AG08396 (cell line): ENCODE measurements at places on chromosomes 12 and 14.

- DNase-seq: no peak
These were observed 37.6 kb upstream of the ARHGAP5 start for GRCh38 chr14:32039401-32040030.

GRCh38 chr12:20150835-20151422 lies 217.4 kb upstream of the PDE3A start:
- no peak for DNase-seq

GRCh38 chr14:74244115-74244514 lies 4.9 kb downstream of the VSX2 start:
- no peak for DNase-seq

DNA sequence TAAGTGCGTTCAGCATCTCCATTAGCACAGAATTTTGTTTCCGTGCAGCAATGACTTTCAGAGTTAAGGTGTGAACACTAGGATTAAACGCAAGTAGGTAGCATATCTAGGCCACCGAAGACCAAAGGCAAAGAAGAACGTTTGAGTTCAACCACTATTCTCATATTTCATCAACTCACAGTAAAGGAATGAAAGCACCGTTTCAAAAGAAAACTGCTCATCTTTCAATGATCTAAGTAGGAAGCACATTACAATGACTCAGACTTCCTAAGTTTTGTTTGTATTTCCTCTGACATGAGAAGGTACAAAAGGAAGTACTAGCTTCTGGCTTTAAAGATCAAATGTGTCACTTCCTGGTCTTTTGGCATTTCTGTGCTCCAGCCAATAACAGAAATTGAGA lies 57.6 kb downstream of the ACADS start:
- peak; percentile 29 for DNase-seq

DNA sequence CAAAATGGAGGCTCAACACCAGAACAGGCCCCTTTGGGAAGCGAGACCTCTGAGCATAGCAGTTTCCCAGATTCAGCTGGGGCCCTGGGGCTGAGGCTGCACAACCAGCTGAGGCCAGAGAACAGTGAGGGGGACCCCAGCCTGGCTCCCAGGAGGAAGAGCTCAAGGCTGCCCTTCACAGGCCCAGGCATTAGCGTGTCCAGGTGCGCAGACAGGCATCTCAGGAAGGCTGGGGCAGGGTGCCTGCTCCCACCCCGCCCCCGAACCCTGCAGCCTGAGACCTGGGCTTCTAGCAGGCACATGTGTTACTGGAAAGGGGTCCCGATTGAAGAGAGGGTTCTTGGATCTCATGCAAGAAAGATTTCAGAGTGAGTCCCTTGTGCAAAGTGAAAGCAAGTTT lies 27.2 kb downstream of the CALM1 start:
- no peak for DNase-seq

GRCh38 chr14:49250109-49250508 lies 336.1 kb downstream of the RPS29 start:
- no peak for DNase-seq

DNA sequence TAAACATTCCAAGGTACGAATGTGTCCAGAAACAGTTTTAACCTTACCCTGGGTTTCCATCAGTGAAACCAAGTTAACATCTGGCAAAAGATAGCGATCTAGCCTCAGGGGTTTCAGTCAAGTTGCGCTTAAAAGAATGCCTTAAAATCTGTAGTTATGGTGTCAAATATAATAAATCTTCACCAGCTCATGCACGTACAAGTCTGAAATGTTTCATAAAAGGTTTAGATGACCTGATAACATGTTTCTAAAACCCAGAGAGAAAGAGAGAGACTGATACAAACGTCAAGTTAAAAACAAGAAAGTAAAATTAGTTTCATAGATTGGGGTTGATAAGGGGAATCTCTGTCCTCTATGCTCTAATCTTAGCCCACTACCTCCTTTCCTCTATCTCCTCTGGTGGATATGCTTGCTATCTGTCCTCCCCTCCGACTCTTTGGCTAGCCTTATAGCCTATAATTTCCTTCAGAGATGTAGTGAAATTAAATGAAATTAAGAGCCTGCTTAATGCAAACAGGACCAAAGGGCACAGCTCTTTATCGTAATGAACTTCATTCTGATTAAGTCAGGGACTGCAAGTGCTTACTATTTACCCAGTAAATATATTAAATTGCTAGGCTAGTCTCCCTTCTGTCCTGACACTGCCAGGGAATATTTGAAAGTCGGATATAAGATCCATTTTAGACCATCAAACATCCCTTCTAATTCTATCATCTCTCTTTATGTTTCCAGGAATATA lies 18.4 kb upstream of the FOS start:
- no peak for DNase-seq

GRCh38 chr12:110649341-110649847 lies 35.5 kb downstream of the TCTN1 start:
- no peak for DNase-seq

DNA sequence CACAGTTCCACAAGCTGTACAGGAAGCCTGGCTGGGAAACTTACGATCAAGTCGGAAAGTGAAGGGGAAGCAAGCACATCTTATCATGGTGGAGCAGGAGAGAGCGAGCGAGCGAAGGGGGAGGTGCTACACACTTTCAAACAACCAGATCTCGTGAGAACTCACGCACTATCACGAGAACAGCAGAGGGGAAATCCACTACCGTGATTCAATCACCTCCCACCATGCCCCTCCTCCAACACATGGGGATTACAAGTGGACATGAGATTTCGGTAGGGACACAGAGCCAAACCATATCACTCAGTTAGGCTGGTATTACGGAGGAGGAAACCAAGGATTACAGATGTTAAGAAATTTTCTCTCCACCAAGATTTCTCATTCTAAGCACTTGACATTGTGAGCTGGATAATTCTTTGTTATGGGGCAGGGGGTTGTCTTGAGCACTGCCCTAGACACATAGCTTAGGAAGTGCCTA lies 262.0 kb upstream of the G2E3 start:
- no peak for DNase-seq

DNA sequence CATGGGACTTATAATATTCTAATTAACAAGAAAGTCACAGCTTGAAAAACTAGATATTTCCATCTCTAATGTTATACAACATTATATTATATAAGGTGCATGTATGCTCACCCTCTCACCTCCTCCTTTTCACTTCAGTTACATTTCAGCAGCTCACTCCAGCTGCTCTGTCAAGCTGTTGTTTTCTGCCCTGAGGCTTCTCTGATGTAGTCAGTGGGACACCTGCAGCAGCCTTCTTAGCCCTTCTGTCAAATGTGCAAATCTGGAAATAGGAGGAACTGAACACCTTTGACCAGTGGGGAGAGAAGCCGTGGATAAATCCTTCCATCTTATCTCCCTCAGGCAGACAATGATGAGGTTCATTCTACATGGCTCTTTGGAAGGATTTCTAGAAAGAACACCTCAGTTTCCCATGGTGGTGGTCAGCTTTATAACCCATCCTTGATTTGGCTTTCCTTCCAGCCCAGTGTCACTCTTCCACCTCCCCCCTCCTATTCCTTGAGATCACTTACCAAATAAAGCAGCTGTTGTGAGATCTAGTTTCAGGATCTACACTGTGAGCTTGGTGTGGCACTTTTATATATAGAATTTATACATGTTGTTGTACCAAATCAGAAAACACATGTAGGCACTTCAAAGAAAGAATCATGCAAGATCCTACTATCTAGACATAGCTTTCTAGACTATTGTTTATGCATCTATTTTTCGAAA lies 79.6 kb upstream of the STK38L start:
- no peak for DNase-seq

GRCh38 chr12:109777544-109777943 lies 55.7 kb downstream of the TRPV4 start:
- peak; percentile 86 for DNase-seq

DNA sequence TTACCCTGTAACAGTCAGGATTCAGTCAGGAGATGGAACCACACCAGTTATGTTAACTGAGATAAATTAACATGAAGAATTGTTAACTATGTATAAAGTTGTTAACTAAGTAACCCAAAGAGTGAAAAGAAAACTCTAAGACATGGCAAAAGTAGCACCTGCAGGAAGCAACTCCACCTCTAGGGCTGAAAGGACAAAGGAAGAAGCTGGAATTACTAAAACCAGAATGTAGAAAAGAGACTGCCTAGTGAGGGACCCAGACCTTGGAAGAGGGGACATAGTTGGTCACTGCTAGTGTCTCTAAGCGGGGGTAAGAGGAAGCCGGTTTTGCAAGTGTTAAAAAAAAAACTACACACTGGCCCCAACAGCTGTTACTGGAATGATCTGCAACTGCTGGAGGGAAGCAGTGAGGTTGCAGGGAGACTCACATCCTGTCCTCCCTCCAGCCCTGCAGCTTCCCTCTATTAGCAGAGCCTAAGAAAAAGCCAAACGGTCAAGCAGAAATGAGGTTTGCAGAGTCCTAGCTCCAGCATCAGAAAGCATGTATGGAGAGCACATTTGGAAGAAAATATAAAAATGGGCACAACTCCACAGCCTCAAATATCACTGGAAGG lies 39.8 kb downstream of the GPR135 start:
- no peak for DNase-seq

GRCh38 chr14:94769391-94770250 lies at the start of gene GSC:
TSS of gene GSC (minus strand) at chr14:94770113. CDS start at chr14:94770015, 98 bp downstream.
- no peak for DNase-seq

DNA sequence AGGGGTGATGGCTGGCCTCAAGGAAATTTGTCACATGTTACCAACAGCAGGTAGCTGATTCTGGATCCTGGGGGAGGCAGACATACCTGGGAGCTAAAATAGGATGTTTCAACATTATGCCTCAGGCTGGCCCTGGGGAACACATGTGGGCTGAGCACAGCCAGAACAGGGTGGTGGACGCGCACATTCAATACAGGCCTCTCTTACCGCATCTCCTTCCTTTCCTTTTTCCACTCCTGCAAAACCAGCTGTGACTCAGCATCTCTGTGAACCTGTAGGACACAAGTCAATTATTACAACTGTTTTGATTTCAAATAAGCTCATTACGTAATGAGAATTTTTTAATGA lies 61.0 kb downstream of the NT5DC3 start:
- DNase-seq: no peak

DNA sequence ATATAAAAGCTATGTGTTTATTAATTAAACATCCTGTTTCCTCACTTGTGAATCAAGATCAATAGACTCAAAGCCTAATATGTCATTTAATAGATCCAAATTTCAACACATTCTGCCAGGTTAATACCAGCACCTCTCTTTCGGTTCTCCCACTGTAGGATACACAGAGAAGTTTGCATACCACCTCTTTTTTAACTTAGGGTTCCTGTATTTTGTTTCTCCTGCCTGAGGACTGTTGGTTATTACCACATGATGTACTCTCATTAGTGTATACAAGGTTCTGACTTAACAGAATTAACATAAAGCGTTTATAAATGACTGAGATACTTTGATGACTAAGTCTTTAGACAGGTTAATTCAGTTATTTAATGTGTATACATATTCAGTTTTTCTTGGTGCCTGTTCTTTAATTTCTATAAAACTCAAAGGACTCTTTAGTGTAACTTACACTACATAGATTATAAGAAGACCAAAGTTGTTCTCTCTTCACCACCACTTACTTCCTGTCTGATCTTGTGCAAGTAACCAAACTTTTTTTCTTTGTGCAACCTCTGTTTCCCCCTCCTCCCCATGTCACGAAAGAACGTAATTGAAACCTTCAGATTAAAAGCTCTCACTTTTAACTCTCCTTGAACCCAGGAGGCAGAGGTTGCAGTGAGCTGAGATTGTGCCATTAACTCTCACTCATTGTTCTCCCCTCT lies 89.8 kb upstream of the DNM1L start:
- DNase-seq: no peak

- DNase-seq: no peak
These were observed 496.9 kb upstream of the TMEM132C start for GRCh38 chr12:127770118-127770517.

- no peak for DNase-seq
These were observed 636.5 kb upstream of the TBX3 start for GRCh38 chr12:115320451-115320850.

GRCh38 chr14:103881268-103882201 lies 34.2 kb upstream of the PPP1R13B start:
- DNase-seq: no peak

DNA sequence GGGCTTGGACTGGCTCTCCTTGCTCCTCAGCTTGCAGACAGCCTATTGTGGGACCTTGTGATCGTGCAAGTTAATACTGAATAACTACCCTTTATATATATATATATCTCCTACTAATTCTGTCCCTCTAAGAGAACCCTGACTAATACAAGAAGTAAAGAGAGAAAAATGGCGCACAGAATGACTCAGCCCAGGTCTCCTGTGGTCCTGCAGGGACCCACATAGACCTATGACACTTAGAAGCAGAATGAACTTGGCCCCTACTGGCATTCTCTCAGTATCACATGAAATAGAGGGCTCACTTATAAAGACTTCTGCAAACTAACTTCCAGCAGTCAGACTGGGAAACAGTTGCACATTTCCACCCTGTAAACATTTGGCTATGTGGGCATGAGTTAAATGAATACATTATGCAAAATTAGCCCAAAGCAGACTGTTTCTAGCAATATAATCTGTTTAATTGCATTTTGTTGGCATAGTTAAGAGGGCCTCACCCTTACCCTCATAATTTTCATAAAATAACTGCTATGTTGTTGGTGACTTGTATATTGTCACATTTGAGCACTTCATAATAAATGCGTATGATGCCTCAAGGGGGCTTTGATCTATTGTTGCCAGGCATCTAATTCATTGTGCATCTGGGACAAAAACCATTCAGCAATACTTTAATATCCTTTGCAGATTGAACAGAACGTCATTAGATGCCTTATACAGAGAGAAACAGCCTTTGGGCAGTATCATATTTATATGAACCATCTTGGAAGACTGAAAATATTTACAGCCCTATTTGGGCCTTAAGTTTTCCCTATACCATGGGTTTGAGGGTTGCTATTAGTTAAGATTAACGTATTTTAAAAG lies 349.7 kb upstream of the DIO2 start:
- no peak for DNase-seq

- no peak for DNase-seq
These were observed 18.7 kb downstream of the NOS1 start for GRCh38 chr12:117342682-117343081.

GRCh38 chr12:55762646-55763045 lies 19.7 kb downstream of the GDF11 start:
- no peak for DNase-seq

- DNase-seq: no peak
These were observed 72.0 kb downstream of the SYNE3 start for GRCh38 chr14:95444132-95445129.

GRCh38 chr14:72553161-72553560 lies 340.7 kb downstream of the DPF3 start:
- DNase-seq: no peak

- no peak for DNase-seq
These were observed 5.2 kb downstream of the MPHOSPH9 start for GRCh38 chr12:123227581-123228258.

DNA sequence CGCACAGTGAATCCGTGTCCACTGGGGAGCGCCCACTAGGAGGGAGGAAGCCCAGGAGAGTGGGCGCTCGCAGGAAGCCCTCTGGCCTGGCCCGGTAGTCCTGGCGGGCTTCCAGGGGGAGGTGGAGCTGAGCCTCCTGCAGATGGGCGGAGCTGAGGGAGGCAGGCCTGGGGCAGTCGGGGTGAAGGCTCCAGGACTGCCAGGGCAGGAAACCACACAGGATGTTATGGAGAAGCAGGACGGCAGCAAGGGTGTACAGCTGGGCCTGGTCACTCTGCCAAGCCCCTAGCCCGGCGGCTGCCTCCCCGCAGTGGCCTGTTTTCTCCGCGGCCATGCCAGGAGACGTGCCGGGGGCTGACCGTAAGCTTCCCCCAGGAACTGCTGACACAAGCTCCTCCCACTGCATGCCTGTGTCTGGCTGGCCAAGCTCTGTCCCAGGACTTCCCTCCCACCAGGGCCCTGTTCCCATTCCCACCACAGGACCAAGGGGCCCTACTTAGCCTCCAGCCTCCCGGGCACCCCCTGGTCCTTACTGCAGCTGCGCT lies 143.4 kb upstream of the C14orf180 start:
- peak; percentile 36 for DNase-seq

- no peak for DNase-seq
These were observed 7.6 kb upstream of the RAD51AP1 start for GRCh38 chr12:4530982-4531586.
